ENCODE measurements at places on chromosomes 3 and 15. TPM values are rescaled to one million over a fixed set of nuclear protein-coding genes. Genes with fewer than 3 reads are reported as not detected.
A peak's percentile ranks its signal among the peaks of the same experiment; 100 is the strongest.

REC114 gene
- not detected for total RNA-seq

DNA sequence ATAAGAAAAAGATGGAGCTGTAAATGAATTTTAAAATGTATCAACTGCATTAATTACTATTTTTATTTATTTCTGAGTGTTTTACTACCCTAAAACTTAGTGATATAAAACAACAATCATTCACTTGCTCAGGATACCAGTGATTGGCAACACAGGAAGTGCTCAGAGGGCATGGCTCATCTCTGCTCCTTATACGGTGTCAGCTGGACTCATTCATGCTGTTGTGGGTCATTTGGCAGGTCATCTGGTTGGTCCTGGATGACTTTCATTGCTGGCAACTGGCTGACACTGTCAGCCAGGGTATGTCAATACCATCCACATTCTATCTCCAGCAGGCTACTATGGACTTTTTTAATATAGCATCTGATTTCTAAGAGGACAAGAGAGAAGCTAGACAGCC is 689.6 kb upstream of the NECTIN3 start:
- no peak for DNase-seq

DNA sequence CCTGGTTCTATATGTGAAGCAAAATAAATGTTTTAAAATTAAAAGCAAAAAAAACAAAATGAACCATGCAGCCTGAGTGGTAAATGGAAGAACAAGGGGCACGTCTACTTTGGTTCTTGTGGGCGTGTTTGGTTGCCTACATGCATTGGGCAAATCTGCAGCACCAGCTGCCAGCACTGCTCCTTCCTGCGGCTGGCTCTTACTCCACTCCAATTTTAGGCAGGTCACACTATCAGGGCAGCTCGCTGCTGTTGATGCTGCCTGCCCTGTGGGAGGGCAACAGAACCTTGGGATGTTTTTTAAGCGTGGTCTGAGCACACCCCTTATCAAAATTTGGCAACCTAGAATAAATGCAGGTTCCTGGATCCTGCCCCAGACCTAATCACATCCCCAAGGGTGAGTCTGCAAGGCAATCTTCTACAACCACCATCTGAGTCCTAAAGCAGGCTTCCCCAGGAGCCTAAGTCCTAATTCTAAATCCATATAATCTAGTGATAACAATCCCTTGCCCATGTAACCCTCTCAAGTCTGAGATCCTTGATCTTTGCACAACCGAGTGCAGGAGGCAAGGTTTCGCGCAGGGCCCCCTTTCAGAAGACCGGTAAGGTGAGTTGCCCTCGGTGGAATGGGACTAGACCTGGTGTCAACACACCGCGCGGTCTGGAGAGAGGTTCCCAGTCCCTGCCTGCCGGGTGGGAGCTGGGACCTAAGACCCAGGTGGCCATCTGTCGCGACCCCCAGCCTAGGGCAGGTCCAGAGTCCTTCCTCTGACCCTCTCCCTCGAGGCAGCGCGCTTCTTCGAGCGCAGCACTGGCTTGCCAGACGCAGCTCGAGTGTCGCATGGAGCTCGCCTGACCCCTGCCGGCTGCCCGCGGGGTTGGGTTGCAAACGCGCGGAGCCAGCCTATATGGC is 15.9 kb downstream of the IVD start:
- DNase-seq, result peak; percentile 75

GRCh38 chr15:68364028-68364659 is 67.8 kb downstream of the ITGA11 start:
- DNase-seq, result peak; percentile 76

DLG1 gene
- 37.1 TPM for total RNA-seq

FOXL2NB gene
- not detected for total RNA-seq

KBTBD8 gene
- total RNA-seq, result 8.3 TPM

DNA sequence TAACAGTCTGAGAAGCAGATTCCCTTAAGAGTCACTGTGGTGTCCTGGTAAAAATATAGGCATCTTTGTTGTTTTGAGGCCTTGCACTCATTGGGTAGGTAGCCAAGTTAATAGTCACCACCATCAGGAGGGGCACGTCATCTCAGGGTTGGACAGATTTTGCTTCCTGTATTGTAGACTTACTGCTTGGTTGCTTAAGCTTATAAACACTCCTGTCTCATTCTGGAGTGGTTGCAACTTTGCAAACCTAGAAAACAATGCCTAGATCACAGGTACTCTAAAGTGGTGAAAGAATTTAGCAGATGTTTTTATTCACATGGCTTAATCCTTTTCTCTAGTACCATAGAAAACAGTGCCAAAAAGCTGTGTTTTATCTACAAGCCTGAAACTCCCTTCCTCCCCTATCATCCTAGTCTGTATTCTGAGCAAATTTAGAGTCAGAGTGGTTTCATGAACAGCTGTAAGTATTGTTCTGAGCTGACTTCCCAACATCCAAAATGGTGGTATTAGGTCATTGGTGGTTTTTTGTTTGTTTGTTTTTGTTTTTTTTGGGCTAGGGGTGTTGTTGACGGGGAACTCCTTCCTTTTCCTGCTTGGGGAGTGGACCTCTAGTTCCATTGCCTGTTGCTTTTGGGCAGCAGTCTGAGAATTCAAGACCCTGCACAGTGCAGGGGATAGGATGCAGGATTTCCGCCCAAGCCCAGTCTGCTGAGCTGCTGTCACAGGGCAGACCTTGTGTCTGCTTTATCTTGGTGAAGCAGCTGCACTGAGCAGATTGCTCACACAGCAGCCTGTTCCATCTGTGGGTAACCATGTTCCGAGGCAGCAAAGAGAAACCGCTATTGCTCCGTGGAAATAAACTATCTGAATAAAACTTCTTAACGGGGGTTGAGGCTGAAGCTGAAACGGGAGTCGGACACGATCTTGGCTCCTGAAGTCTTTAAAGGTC is 202.0 kb downstream of the AKAP13 start:
- DNase-seq, result peak; percentile 75

DNA sequence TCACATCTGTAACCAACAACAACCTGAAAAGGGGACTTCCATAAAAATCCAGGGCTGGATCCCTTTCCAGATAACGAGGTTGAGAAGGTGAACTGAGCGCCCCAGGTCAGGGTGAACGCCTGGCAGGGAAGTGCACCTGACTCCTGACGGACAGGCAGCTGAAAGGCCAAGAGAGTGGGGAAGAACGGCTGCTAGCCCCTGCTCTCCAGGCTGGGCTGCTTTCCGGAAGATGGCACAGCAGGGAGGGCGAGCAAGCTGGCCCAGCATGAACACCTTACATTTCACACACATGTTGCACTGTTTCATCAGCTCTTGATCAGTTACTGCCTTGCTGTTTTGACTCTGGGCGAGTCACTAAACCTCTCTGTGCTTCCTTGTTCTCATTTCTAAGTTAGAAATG is 127.2 kb upstream of the IQSEC1 start:
- no peak for DNase-seq

CCNDBP1 gene
- total RNA-seq, result 63.1 TPM

DNA sequence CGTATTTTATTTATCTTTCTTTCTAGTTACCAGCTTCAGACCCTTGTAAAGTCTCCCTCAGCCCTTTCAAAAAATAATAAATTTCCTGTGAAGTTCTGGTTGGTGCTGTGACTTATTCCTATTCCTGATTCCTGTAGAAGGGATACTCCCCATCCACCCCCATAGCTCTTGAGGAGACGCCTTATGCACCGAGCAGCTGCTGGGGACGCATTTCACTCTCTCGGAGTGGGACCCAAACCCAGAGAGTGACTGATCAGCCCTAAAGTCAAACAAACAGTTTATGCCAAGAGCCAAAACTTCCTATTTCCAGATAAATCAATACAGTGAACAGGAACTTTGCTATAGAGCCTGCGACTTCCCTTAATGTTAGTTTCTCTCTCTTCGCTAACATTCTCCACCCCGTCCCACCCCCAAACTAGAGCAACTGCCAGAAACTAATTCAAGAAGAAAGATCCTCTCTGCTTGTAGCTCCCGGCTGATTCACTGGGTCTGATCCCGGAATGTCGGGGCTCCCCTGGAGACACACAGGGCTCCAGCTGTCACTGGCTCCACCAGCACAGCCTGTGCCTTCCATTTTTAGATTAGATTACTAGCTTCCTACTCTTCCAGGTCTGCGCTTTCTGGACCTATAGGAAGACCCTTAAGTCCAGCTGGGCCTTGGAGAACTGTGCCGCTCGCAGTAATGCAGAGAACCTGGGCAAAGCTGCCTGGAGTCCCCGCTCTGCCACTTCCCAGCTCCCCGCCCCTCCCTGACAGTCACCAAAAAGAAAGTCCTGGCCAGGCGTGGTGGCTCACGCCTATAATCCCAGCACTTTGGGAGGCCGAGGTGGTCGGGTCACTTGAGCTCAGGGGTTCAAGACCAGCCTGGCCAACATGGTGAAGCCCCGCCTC is 45.2 kb downstream of the KLHL25 start:
- DNase-seq, result peak; percentile 73

DNA sequence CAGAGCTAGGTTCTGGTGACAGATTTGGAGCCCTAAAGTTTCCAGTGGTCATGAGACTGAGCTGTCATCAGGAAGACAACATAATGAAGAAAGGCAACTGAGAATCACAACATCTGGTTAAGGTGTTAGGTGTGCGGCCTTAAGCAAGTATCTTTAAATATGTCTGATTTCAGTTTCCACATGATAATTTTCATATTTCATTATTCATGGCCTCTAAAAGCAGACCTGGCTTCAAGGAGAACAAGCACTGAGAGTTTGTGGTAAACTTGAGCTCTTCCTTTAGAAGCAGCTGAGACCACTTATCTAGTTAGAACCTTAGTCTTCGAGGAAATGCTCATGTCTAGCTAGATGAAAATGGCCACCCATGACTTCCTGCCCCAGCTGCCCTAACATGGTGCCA is 25.7 kb upstream of the MYLK start:
- DNase-seq, result no peak

DNA sequence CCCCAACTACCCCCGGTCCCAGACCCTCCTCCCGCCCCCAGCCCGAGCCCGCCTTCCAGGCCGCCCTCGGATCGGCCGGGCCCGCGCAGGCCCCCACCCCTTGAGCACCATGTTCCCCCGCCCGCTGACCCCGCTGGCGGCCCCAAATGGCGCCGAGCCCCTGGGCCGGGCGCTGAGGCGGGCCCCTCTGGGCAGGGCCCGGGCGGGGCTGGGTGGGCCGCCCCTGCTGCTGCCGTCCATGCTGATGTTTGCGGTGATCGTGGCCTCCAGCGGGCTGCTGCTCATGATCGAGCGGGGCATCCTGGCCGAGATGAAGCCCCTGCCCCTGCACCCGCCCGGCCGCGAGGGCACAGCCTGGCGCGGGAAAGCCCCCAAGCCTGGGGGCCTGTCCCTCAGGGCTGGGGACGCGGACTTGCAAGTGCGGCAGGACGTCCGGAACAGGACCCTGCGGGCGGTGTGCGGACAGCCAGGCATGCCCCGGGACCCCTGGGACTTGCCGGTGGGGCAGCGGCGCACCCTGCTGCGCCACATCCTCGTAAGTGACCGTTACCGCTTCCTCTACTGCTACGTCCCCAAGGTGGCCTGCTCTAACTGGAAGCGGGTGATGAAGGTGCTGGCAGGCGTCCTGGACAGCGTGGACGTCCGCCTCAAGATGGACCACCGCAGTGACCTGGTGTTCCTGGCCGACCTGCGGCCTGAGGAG is 472 bp downstream of the CHST14 start:
- DNase-seq, result peak; percentile 20

GRCh38 chr3:155753038-155753639 is 8.3 kb upstream of the PLCH1 start:
- DNase-seq, result no peak

ARL6IP5 gene
- 225 TPM for total RNA-seq

- no peak for DNase-seq
These were observed 22.0 kb downstream of the OR5H15 start for GRCh38 chr3:98188545-98188944.
